NCI-H187 treated with DMSO at 0.1 percent for 48 hours (cell line): ENCODE measurements at places on chromosomes 12 and 14.
A peak's percentile ranks its signal among the peaks of the same experiment; 100 is the strongest.

DNA sequence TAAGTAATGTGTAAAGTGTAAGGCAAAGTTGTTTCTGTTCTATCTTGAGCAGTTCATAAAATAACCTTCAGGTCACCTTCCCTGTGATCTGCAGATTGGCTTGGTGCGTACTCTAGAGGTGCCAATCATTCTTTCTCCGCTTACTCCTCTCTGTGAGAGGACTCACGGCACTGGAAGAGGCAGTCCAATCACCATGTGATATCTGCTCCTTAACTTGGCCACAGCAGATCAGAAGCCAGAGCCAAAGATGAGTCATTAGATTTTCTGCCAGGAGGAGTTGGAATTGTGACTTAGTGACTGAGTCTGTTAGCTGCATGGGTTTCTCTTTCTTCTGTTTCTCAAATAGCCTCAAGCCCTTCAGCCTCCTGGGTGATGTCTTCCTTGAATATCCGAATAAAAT is 165.5 kb downstream of the SLC41A2 start:
- DNase-seq = no peak

GRCh38 chr12:105451211-105451610 is 120.7 kb downstream of the C12orf75 start:
- DNase-seq = no peak

DNA sequence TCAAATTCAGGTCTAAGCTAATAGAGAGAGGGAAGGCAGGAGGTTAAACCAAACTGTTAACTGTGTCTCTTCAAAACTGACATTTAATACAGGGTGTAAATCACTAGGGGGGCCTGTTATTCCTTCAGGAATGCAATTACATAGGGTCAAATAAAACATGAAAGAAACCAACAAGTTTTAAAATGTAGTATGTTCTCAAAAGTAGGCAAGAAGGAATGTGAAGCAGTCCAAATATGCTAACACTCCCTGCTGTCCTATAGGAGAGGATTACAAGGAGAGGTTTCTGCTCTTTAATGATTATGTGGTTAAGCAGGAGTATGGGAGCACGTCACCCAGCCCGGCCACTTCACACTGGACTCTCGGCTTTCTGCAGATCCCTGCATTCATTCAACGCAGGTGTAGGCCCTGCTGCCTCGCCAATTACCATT is 42.5 kb upstream of the BMP4 start:
- DNase-seq = no peak

DNA sequence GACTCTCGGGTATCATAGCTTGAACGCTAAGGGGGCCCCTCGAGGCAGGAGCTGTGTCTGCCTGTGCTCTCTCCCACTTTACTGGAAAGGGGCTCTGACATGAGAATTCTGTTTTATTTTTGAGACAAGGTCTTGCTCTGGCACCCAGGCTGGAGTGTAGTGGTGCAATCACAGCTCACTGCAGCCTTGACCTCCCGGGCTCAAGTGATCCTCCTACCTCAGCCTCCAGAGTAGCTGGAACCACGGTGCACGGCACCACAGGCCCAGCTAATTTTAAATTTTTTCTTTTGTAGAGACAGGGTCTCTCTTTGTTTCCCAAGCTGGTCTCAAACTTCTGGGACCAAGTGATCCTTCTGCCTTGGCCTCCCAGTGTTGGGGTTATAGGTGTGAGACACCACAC is 77.7 kb downstream of the PAPOLA start:
- DNase-seq = no peak

DNA sequence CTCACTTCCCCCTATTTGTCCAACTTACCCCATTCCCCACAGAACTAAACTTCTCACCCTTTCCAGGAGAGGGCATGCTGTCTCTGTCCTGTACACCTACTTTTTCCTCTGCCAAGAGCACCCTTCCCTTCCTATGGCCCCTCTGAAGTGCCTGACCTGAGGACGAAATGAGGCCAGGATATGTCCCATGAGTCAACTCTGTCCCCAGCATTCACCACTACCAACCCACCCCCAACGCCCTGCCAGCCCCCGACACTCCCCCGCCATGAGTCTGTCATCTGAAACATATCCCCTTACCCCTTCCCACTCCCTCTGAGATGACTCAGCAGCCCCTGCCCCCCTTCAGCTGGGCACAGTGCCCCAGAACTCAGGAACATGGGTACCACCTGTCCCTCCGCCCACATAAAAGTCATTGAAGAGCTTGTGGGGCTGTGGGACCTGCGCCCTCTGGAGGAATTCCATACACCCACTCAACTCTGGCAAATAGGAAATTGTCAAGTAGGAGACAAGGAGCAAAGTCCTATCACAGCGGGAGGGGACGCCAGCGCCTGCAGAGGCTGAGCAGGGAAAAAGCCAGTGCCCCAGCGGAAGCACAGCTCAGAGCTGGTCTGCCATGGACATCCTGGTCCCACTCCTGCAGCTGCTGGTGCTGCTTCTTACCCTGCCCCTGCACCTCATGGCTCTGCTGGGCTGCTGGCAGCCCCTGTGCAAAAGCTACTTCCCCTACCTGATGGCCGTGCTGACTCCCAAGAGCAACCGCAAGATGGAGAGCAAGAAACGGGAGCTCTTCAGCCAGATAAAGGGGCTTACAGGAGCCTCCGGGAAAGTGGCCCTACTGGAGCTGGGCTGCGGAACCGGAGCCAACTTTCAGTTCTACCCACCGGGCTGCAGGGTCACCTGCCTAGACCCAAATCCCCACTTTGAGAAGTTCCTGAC is 26.3 kb downstream of the ITGA7 start:
- DNase-seq = no peak

DNA sequence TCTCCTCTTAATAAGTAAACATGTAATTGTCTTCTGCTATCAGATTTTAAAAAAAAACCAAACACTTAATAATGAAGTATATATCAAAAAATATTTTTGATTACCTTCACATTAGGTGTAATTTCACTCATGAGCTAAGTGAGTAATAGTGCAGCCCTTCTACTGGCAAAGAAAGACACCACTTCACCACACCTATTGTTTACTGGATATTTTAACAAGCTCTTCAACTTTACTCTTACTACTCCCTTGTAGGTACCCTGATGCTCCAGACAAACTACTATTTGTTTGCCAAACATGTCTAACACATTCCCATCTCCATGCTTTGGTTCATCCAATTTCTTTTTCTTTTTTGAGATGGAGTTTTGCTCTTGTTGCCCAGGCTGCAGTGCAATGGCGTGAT is 36.9 kb upstream of the WDR89 start:
- no peak for DNase-seq

DNA sequence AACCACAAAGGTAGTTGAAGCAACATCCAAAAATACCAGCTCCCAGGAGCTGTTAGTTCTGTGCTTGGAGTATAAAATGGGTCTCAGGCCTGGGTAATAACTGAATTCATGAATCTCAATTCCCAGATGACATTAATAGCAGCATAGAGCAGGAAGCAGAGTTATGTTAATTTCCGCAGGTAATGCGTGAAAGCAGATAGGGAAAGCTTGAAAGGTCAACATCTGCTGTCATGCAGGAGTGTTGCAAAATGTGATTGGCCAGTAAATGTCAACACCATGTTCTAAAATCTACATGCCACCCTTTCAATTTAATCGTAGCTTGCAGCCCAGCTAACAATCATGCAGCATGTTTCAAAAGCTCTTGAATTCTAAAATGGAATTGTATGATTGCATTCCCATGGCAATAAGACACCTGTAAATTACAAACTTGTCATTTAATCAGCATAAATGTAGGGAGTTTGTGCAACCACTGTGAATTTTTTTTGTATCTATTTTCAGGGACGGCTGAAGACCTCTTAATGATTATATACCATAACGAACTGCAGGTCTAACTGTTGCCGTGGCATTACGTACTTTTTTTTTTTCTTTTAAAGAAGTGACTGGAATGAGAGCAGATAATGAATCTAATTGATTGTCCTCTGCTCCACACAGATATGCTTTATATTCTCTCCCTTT is 635.8 kb upstream of the FOXG1 start:
- peak; percentile 60 for DNase-seq

DNA sequence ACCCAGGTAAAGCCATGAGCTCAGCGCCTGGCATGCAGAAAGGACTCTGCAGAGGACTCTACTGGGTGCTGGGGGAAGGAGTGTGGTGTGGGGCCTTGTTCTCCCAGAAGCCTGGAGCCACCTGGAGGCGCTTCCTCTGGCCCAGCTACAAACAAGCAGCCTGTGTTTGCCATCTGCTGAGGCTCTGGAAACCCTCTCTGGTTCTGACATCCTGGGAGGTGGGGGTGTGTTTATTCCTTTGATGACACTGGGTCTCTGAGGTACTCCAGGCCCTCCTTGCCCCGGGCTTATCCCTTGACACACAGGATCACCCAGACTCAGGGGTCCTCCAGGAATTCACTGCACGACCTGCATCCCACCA is 44.9 kb downstream of the RNF34 start:
- DNase-seq = no peak

DNA sequence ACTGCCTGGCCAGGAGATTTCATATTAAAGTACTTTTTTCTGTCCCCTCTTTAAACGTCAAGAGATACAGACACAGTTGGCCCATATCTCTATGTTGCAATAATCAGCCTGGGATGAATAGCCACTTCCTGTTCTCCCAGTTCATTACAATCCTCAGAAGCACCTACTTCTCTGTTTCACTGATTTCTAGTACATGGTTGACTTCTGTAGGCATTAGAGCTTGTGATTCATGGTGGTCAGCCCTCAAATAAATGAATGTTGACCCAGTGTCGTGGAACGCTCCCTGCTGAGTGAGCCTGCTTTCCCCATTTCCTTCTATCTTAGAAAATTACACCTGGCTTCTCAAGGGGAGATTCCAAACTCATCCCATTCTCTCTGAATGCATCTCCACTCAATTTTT is 416.7 kb downstream of the PDZRN4 start:
- no peak for DNase-seq

GRCh38 chr14:66341239-66341638 is 144.9 kb upstream of the CCDC196 start:
- DNase-seq = no peak

DNA sequence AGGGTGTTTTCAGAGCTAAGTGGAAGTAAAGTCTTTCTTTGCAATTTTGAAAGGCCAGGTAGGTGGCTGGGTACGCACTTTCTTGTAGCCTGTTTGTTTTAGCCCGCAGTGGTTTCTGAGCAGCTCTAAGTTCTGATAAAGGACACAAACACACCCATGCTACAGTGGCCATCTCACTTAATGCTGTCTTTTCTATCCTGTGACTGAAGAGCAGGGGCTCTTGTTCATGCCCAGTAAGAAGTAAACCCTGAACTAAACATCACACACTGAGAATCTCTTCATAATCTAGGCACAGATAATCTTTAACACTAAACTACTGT is 427.2 kb downstream of the RAD51B start:
- DNase-seq = no peak

GRCh38 chr12:115096588-115097397 is 412.8 kb upstream of the TBX3 start:
- no peak for DNase-seq

GRCh38 chr14:60977847-60978246 is 3.0 kb downstream of the TRMT5 start:
- DNase-seq = no peak

DNA sequence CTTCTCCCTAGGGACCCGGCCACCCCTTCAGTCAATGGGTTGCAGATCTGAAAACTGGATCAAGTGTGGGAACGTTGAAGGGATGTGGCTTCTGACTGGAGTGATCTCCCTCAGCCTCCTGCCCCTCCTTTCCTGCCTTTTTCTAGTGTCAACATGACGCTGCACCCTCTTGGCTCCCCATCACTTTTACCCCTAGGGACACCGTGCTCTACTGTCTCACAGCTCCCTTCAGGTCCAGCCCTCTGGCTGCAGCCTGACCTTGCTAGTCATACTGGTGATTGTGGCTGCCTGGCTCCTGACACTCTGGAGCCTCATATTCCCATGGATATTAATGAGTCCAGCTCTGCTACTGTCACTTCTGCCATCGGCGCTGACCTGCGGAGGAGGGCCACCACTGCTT is 51.5 kb upstream of the RASSF3 start:
- DNase-seq = no peak

DNA sequence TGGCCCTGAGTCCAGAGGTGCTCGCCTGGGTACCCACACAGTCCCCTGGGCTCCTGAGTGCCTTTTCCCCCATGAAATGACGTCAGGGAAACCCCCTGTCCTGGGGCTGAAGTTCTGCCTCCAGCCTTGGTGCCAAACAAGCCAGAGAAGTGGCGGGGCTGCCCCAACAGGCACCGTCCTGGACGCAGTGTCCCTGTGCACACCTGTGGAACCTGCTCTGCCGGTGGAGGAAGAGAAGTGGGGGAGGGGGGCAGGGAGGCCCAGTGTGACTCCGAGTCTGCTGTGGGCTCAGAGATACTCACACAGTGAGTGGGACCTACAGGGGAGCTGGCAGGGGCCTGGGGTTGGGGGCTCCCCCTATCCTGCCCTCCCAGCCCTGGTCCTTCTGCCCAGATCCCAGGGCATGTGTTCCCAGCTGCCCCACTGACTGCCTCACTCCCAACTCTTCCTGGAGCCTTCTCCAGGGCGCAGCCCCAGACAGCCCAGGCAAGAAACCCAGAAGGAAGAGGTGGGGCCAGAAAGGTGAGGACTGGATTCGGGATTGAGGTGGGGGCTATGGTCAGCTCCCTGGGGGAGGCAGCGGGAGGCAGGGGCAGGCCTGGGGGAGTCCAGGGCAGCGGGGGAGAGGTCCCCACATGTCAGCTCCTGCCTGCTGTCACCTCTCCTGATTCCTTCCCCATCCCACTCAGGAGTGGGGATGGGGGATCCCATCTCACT is 24.7 kb downstream of the CCDC85C start:
- no peak for DNase-seq

DNA sequence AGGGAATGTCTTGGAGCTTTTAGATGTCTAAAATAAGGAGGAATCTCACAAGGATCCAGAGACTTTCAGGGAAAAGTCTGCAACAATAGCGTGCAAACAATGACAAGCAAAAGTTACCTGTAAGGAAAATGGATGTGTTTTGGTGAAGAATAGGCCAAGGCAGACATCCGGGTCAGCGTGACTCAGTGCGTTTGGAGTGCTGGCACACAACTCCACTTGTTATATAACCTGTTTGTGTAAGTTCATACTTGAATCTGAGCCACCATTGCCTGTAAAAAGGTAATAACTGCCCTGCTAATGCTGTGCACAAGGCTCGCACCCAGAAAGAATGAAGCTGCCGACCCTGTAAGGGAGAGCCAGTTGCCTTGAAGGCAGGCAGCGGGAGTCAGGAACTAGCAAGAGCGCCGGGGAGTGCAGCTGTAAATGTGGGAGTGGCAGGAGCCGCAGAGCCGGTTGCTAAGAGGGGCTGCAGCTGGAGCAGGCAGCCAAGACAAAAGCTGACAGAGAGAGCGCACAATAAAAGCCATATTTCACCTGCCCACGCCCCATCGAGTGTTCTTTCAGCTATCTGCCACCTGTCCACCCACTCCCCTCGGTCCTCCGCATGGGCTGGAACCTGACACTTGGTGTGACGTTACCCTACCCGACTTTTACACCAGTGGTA is 638.5 kb upstream of the MIS18BP1 start:
- peak; percentile 97 for DNase-seq
